ENCODE measurements at places on chromosomes 11 and 22.

DNA sequence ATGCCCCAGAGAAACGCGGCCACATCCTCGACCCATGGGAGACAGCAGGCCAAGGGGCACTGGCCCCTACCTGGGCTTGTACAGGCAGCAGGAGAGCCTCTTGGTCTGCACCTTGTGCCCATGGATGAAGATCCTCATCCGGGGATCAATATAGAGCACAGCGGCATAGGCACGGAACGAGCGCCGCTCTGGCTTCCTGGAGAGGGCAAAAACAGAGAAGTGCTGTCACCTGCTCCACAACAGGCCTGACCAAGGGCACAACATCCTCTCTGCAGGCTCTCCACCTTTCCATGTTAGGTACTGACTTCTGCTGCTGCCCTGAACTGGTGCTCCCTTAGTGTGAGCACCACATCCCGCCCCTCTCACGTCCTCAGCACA, 27.2 kb downstream of the MORC2 start:
- no peak for DNase-seq

DNA sequence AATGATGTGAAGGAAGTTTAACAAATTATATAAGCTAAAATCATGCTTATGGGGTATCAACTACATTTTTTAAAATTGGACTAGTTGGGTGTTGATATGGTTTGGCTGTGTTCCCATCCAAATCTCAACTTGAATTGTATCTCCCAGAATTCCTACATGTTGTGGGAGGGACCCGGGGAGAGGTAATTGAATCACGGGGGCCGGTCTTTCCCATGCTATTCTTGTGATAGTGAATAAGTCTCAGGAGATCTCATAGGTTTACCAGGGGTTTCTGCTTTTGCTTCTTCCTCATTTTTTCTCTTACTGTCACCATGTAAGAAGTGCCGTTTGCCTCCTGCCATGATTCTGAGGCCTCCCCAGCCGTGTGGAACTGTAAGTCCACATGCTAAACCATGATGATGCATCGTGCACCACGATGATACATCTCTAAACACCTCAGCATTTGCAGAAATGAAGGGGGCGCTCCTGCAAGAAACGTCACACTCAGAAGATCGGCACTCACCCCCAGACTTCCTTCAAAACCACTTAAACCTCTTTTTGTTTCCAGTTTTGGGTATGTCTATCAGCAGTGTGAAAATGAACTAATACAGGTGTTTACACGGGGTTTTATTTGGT, 340.0 kb downstream of the SHANK2 start:
- no peak for DNase-seq

DNA sequence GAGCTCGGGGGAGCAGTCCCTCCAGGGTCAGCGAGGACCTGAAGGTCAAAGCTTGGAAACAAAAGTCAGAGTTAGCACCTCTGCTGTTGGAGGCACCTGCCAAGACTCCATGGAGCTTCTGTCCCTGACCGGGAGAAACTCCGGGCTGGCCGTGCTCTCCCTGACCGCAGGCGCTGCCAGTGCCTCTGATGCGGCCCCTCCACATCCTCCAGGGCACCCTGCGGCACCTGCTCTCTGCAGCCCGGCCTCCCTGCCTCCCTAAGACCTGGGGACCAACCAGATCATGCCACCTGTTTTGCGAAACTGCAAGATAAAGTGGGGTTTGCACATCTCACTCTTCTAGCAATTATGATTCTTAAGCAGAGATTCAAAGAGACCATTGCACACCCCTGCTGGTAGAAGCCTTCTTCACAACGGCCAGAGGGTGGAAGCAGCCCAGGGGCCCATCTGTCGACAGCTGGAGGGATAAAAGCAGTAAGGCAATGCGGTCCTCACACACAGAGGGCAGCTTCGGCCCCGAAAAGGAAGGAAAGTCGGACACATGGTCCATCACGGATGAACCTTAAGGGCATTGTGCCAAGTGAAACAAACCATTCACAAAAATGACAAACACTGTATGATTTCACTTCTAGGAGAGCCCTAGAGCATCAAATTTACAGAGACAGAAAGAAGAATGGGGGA, 477.1 kb downstream of the BRD1 start:
- DNase-seq, result no peak

DNA sequence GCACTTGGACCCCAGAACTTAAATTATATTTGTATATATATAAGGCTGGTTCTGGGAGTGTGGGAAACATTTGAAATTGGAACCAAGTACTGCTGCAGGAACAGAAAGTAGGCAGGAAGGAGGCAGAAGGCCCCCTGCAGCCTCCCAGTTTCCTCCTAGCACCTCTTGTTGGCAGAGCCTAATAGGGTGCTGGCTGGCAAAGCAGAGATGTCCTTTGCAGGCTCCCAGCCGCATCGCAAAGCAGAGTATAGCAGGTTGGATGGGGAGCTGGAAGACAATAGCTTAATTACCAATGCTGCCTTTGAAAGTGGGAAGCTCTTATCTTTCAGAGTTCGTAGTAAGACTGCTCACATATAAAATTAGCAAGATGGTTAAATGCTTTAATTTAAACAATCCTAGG, 370.8 kb upstream of the C11orf87 start:
- DNase-seq, result no peak

DNA sequence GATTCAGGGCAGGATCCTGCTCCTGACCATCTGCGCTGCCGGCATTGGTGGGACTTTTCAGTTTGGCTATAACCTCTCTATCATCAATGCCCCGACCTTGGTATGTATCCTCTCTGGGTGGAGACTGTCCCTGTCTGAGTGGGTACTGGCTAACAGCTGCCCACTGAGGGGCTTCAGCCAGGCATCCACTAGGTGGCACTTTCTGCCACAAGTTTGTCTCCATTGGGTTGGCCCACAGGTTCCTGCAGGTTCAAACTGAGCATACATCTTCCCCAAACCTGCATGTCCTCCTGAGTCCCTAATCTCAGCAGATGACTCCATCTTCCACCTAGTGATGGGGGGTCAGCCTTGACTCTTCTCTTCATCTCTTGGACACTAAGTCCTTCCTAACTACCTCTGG, 4.4 kb downstream of the SLC2A11 start:
- DNase-seq, result no peak

DNA sequence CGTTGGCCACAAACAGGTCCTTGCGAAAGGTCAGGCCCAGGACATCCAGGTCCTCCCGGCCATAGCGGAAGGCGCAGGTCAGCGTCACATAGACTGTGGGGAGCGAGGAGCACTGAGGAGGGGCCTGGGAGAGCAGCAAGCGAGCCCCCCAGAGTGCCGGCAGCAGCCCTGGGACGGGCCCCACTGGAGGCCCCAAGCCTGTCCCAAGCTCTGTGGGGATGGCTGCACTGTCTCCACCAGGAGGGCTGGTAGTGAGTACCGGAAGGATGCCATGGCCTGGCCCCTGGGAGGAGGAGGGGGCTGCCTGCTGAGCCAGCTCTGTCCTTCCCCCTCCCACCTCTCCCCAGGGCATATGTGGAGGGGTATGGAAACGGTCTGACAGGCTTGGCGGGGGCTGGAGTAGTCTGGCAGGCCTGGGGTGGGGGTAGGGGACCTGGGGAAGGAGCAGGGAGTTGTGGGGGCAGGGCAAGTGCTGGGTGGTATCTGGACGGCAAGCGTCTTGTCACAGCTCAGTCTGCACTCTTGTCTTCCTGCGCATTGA, 42.9 kb downstream of the TPBGL start:
- DNase-seq, result no peak

- no peak for DNase-seq
These were observed 72.0 kb downstream of the RPUSD4 start for GRCh38 chr11:126139111-126140091.

- no peak for DNase-seq
These were observed 199.0 kb downstream of the BRD1 start for GRCh38 chr22:49628391-49629260.

- DNase-seq, result no peak
These were observed 2.8 kb upstream of the DIXDC1 start for GRCh38 chr11:111934306-111934705.

GRCh38 chr11:119726585-119727522, 2.1 kb downstream of the NECTIN1 start:
- DNase-seq, result no peak

GRCh38 chr11:58905011-58905720, 34.1 kb upstream of the GLYATL1 start:
- no peak for DNase-seq

GRCh38 chr11:90373971-90374370, 151.1 kb upstream of the CHORDC1 start:
- DNase-seq, result no peak

DNA sequence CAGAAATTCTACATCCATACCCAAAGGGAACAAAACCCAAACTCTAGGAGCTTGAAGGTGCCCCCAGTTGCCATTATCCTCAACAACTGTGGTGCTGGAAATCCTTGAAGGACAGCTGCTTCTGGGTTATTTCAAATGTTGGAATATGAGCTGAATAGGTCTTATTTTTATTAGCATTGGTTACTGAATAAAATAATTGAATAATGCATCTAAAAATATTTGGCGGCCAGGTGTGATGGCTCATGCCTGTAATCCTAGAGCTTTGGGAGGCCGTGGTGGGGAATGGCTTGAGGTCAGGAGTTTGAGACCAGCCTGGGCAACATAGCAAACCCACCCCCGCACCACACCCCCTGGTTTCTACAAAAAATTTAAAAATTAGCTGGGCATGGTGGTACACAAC, 10.9 kb downstream of the PAMR1 start:
- no peak for DNase-seq

- no peak for DNase-seq
These were observed 5.2 kb upstream of the LIF start for GRCh38 chr22:30251711-30252110.

Measured in stimulated activated CD8-positive, alpha-beta memory T cell treated with anti-CD3 and anti-CD28 coated beads, Interleukin-7, amount 100 ng/mL, for 1 hour (primary cell).